ENCODE measurements at places on chromosomes 7 and 10.

DNA sequence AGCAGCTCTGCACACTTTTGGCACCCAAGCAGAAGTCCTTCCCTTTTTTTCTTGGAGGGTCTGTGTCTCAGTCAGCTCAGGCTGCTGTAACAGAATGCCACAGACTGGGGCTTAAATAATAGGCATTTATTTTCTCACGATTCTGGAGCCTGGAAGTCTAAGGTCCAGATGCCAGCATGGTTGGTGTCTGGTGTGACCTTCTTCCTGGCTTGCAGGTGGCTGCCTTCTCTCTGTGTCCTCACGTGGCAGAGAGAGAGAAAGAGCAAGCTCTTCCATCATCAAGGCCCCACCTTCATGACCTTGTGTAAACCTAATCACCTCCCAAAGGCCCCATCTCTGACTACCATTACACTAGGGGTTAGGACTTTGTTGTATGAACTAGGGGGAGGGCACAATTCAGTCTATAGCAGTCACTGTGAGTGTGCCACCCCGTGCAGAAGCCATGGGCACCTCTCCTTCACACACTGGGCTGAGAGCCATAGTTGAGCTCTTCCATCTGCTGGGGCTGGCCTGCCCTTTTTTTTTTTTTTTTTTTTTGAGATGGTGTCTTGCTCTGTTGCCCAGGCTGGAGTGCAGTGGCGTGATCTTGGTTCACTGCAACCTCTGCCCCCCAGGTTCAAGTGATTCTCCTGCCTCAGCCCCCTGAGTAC is 80.3 kb downstream of the OAT start:
- DNase-seq: no peak

- no peak for DNase-seq
Observed at GRCh38 chr10:75712242-75712880, 280.9 kb downstream of the LRMDA start.

- DNase-seq: peak; percentile 83
Observed at GRCh38 chr7:131105799-131106680, 221.6 kb upstream of the MKLN1 start.

GRCh38 chr7:7688310-7688709 is 30.1 kb downstream of the RPA3 start:
- no peak for DNase-seq

DNA sequence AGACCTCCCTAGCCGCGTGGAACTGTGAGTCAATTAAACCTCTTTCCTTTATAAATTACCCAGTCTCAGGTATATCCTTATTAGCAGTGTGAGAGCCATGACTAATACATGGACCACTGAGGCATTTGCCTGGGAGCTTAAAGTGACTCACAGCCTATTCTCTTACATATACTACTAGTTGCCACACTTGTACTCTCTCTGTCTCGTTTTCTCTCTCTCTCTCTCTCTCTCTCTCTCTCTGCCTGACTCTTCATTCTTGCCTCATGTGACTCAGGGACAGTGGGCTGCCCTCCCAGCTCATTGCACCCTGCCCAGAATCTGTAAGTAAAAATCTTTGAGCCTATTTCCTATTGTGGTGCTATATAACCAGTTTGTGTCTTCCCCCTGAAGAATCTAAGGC is 238.5 kb upstream of the MAGI2 start:
- peak; percentile 87 for DNase-seq

- DNase-seq: no peak
Observed at GRCh38 chr7:131521651-131522163, 34.7 kb downstream of the PODXL start.

DNA sequence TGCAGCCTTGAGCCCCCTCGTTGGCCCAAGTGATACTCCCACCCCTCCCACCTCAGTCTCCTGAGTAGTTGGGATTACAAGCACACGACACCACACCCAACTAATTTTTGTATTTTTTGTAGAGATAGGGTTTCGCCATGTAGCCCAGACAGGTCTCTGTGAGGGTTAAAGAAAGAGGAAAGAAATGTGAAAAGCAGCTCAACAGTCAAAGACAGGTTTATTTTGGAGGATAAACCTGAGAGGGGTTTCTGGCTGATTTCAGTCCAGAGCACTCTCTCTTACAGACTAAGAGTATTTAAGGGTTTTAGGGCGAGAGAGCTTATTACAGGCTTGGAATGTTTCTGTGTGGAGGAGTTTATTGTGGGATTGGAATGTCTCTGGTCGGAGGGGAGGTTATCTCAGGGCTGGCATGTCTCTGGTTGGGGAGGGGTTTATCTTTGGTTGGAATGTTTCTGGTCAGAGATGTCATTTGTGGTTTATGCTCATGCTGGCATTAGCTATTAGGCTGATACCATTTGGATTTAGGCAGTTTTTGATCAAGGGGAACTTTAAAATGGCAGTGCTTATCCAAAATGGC is 26.1 kb upstream of the SNX10 start:
- DNase-seq: no peak

GRCh38 chr7:91396-92175 is 100.8 kb upstream of the FAM20C start:
- DNase-seq: no peak

GRCh38 chr7:125218076-125218475 is 288.5 kb upstream of the POT1 start:
- DNase-seq: no peak

GRCh38 chr10:90906596-90906995 is 14.3 kb downstream of the ANKRD1 start:
- DNase-seq: no peak

DNA sequence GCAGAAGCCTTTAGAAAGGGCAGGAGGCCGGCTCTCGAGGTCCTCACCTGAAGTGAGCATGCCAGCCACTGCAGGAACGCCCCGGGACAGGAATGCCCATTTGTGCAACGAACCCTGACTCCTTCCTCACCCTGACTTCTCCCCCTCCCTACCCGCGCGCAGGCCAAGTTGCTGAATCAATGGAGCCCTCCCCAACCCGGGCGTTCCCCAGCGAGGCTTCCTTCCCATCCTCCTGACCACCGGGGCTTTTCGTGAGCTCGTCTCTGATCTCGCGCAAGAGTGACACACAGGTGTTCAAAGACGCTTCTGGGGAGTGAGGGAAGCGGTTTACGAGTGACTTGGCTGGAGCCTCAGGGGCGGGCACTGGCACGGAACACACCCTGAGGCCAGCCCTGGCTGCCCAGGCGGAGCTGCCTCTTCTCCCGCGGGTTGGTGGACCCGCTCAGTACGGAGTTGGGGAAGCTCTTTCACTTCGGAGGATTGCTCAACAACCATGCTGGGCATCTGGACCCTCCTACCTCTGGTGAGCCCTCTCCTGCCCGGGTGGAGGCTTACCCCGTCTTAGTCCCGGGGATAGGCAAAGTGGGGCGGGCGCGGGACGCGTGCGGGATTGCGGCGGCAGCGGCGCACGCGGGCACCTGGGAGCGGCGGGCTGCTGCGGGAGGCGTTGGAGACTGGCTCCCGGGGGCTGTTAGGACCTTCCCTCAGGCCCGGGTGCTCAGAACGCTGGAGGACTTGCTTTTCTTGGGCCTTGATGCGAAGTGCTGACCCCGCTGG is at the start of gene FAS:
FAS (plus strand) TSS at position 415 of the 777 bp plus-strand sequence; CDS start at position 494, 79 bp downstream.
- DNase-seq: peak; percentile 79

GRCh38 chr10:102704915-102705314 is 9.3 kb downstream of the ARL3 start:
- DNase-seq: peak; percentile 36

GRCh38 chr7:76343294-76343930 is 15.4 kb downstream of the YWHAG start:
- peak; percentile 71 for DNase-seq

DNA sequence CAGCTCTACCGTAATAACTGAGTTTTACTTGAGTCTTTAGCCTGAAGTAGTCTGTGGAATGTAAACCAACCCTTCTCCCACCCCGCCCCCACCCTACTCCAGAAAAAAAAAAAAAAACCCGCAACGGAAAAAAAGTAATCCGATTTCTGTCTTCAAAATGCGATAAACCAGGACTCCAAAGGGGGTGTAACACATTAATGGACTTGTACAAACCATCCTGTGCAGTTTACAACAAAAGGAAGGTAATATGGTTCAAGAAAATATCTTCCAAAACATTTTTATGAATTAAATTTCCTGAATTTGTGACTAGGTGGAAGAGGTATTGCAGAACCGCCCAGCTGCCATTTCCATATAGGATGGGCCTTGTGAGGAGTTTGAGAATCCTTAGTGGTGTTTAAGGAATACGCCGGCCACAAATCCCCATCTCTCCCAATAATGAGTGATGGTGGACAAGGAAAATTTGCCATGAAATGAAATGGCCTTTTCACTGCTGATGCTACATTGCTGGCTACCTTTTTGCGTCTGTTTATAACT is 10.6 kb downstream of the SKIDA1 start:
- no peak for DNase-seq

GRCh38 chr10:97875391-97875790 is 25.7 kb downstream of the GOLGA7B start:
- no peak for DNase-seq

GRCh38 chr10:28668363-28669226 is 8.7 kb upstream of the BAMBI start:
- no peak for DNase-seq

DNA sequence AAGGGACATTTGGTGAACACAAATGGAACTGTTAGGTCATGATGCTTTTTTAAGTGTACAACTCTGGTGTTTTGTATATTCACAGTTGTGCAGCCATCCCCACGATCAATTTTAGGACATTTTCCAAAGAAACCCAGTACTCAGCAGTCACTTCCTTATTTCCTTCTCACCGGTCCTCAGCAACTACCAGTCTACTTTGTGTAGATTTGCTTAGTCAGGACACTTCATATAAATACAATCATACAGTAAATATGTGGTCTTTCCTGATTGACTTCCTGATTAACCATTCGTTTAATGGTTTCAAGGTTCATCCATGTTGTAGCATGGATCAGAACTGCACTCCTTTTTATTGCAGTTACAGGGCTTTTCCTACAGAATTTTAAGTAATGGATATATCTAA is 14.4 kb downstream of the SGPL1 start:
- no peak for DNase-seq

DNA sequence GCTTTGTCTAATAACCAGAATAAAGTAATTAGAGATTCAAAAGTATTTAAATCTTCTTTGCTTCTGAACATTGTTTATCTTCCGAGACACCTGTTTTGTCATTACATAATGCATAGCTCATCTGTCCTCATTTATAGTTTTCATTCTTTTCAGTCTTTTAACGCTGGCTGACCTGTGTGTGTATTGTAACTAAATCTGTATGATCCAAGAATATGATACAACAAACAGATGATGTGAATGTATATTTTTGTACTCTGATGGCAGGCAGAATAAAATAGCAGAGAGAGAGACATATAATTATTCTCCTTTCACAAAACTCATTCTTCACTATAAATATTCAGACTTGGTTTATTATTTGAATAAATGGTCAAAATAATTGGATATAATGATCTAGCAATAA is 80.6 kb downstream of the ORC5 start:
- no peak for DNase-seq

DNA sequence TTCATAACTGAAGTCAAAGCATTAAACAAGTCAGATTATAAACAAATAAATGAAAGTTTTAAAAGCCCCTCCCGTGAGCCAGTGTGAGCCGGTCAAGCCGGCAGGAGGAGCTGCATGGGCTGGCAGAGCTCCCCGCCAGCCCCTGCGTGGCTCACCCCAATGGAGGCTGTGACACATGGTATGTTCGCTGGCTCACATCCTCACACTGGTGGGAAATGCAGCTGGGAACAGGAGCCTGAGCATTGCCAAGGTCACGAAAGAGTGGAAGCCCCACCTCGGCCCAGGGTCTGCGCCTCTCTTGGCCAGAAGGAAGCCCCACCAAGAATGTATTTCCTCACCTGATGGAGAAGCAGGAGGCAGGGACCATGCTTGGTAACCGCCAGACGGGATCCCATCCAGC is 261.7 kb upstream of the TCERG1L start:
- no peak for DNase-seq

GRCh38 chr7:68720697-68721096 is 877.6 kb upstream of the AUTS2 start:
- peak; percentile 75 for DNase-seq

GRCh38 chr7:43307522-43307921 is 195.1 kb downstream of the HECW1 start:
- no peak for DNase-seq

GRCh38 chr7:52410032-52410431 is 625.4 kb upstream of the POM121L12 start:
- no peak for DNase-seq

Data from fibroblast of mammary gland (primary cell).